Small intestine (tissue), 16 donors: ENCODE measurements at places on chromosomes 12 and 14. TPM values are rescaled to one million over a fixed set of nuclear protein-coding genes. Genes with fewer than 3 reads are reported as not detected.

GALNT8 gene
- not detected for polyA plus RNA-seq

DNA sequence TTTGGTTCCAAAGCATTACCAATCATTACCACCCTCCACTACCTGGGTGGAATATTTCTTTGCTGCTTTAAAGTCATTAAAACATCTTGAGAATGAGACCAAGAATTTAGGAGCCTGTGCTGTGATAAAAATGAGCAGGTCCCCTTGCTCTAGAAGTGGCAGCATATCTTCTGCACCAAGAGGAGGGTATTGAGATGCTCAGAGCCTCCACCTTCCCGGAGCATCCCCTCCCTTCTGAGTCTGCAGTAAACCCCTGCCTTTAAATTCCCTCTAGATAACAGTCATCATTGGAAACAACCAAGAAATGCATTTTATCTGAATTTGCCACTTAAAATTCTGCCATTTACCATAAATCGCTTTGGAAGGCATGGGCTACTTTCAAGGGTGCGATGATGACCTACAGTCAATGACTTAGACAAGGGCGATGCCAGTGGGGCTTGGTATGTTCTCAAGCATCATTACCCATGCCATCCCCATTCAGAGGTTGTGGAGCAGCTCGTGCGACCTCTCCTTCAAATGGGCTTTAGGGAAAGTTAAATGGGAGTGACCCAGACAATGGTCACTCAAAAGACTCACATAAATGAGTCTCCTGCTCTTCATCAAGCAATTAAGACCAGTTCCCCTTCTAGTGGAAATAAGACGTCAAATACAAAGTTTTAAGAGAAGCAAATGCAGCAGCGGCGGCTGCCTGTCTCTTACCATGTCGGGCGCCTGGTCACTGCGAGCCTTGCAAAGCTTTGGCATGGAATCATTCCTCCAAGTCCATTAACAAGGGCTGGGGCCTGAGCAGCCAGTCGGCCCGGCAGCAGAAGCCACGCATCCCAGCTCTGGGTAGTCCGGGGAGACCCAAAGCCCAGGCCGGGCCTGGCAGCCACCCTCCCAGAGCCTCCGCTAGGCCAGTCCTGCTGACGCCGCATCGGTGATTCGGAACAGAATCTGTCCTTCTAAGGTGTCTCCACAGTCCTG, 334.5 kb downstream of the TMEM121 start:
- no peak for DNase-seq

RDH5 gene
- polyA plus RNA-seq: 44.0 TPM

GRCh38 chr14:50530358-50530757, 2.0 kb downstream of the MAP4K5 start:
- DNase-seq: no peak

DNA sequence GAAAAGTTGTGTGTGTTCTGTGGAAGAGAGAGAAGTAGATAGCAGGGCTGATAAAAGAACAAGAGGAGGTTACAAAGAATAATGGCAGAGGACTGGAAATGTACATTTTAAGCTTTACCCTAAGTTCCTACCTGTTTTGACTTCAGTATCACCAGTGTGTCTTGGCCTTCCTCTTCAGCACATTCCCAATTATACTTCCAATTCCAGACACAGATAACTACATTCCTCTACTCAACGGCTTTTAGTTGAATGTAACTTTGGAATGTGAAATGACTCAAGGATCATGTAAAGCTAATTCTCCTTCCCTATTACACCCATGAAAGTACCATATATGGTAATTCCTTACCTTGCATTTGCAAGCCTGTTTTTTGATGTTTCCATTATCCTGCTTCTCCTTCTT, 5.0 kb downstream of the MGST1 start:
- no peak for DNase-seq

DNA sequence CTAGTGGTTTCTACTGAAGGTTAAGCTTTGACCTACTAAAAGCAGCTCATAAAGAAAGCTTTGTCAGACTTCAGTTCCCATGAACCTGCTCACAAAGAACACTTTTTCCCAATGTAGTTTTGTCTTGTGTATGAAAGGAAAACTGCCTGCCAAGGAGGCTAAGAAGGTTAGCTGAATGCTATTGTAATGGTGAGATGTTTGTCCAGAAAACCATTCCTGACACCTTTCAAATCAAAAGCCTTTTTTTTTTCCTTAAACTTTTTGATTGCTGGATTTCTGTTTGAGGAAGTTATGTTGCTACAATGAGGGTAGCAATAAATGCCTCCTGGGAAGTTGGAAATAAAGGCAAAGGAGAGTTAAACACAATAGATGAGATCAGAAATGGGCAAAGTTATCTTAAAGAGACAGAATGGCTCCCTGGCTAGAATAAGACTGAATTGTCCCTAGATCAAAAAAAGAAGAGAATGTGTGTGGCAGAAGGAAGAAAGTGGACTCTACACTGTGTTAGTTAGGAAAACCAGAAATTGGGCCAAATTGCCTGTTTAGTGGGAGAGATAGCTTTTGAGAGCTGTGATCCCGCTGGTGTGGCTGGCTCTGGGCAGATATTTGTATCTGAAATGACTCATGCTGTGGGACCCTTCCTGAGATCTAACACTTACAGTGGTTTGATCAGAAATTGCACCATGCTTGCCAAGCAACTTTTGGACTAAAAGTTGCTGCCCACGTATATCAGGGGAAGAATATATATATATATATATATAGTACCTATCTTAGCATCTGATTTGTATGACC, 27.5 kb downstream of the TECPR2 start:
- DNase-seq: no peak

NANOG gene
- not detected for polyA plus RNA-seq

GRCh38 chr14:34219661-34220377, 242.2 kb downstream of the SPTSSA start:
- DNase-seq: no peak

AMIGO2 gene
- polyA plus RNA-seq: 17.3 TPM

HOXC10 gene
- not detected for polyA plus RNA-seq

GRCh38 chr12:89706551-89706950, 2.1 kb downstream of the ATP2B1 start:
- DNase-seq: no peak

SPIC gene
- 0.19 TPM for polyA plus RNA-seq

TAS2R42 gene
- polyA plus RNA-seq: not detected

DNA sequence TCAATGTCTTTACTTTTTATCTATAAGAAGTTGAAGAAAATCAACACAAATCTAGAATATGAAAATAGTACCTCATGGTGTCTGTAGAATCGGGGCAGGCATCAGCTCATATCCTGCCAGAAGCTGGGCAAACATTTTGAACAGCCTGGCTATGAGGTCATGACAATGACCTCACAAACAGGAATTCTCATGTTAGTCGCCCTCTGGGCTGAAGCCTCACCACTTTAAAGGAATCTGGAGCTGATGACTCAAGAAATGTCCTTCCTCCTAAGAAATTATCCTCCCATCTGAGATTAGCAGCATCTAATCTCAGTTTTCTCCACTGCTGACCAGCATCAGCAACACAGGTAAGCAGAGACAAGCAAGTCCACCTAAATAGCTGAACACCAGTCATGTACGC, 27.1 kb downstream of the CLIP1 start:
- no peak for DNase-seq

RFLNA gene
- 36.7 TPM for polyA plus RNA-seq

DNA sequence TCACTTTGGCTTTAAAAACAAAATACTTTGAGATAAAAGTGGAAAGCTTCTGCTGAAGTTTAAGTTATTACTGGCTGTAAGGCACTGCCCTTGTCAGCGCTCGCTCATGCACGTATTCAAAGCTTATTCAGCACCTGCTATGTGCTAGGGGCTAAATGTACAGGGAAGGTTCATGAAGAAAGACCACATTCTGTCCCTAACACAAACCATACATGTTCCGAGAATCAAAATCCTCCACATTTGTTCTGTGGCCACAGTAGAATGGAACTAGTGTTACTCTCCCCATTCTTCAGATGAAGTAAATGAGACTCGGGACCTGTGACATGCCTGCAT, 33.8 kb upstream of the GPR68 start:
- DNase-seq: no peak

LTBP2 gene
- 0.54 TPM for polyA plus RNA-seq

- DNase-seq: no peak
Observed at GRCh38 chr12:59737725-59738463, 142.1 kb downstream of the SLC16A7 start.

SELPLG gene
- polyA plus RNA-seq: 7.2 TPM

- DNase-seq: no peak
Observed at GRCh38 chr14:67719866-67720265, 18.2 kb downstream of the RDH12 start.

DNA sequence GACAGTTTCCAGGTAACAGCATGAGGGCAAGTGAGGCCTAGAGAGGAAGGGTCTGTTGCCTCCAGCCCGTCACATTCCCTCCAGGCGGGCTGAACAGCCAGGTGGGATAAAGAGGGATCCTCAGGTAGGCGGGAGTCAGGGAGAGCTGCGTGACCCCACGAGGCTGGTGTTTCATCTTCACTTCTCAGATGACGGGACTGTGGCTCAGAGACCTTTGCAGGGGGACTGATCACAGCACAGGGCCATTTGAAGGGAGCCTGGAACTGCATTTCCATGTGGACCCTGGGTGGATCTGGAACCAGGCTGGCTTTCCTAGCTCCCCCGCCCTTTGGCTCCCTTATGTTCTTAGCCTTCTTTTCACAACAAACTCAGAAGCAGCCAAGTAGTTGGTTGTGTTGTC, 37.4 kb downstream of the SH2B3 start:
- no peak for DNase-seq

- no peak for DNase-seq
Observed at GRCh38 chr12:115993737-115994136, 283.8 kb downstream of the MED13L start.

DNA sequence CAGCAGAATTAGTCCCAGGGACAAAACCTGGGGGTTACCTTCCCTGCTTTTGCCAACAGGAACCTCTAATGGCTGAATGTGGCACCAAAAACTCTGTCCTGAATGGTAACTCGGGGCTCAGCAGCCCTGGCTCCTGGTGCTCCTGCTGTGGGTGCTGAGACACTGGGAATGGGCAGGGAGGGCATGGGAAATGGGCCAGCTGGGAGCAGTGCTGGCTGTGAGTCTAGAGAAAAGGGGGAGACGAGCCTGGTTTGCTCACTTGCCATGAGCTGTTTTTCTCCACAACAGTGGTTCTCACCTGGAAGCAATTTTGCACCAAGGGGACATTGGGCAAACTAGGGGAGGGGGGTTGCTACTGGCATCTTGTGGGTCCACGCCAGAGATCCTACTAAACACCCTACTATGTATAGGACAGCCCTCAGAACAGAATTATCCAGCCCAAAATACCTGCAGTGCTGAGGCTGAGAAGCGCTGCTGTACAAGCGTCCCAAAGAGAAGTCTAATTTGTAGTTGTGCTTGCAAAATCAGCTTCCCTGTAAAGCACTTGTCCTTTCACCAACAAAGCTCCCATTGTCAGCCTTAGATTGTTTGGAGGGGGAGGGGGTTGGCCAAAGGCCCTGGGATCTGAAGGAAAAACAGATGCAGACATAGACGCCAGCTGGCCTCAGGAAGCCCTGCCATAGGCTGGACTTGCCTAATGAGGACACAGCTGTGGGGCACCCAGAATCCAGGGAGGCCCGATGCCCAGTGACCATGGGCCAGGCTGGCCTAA, 3.6 kb downstream of the LRRC74A start:
- no peak for DNase-seq

DNA sequence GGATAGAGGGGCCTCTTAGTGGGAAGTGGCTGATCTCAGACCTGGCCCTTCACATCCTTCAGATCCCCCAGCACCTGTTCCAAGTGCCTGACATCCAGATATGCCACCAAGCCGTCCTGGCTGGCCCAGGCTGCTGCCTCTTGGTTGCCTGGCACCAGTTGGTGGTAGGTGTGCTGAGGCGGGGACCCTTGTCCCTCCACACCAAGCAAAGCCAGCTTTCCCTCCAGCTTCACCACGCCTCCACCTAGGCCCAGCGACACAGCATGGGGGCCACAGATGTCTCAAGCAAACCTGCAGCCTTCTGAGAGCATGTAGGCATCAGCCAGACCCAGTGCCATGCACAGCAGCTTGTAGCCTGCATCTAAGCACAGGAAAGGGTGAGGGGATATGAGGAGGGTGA, 3.5 kb upstream of the CD63 start:
- DNase-seq: no peak

- DNase-seq: no peak
Observed at GRCh38 chr14:46661728-46662127, 10.1 kb upstream of the RPL10L start.

- DNase-seq: no peak
Observed at GRCh38 chr12:104716172-104716571, 241.9 kb downstream of the SLC41A2 start.

- no peak for DNase-seq
Observed at GRCh38 chr12:68037616-68038255, 48.5 kb downstream of the IFNG-AS1 start.

- DNase-seq: no peak
Observed at GRCh38 chr14:91844029-91844428, 23.3 kb downstream of the TC2N start.

ACVR1B gene
- 27.9 TPM for polyA plus RNA-seq

DNA sequence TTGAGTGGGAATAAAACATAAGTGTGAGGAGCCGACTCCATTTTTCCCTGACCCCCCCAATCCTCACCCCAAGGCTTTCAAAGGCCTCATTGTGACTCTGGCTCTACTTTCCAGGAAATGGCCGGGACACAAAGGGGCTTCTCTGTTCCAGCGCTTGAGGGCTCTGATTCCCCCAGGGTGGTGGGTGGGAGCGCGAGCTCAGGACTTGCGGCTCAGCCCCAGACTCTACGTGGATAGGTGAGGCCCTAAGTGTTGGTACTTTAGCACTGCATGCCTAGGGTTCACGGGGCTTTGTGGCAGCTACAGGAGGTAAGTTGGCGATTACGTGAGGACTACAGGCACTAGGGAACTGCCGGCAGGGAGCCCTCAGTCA, 553 bp downstream of the CNPY2 start:
- peak; percentile 74 for DNase-seq

AMN1 gene
- polyA plus RNA-seq: 8.4 TPM

SMIM41 gene
- polyA plus RNA-seq: not detected

- DNase-seq: no peak
Observed at GRCh38 chr12:104504146-104504545, 47.4 kb downstream of the CHST11 start.

DNA sequence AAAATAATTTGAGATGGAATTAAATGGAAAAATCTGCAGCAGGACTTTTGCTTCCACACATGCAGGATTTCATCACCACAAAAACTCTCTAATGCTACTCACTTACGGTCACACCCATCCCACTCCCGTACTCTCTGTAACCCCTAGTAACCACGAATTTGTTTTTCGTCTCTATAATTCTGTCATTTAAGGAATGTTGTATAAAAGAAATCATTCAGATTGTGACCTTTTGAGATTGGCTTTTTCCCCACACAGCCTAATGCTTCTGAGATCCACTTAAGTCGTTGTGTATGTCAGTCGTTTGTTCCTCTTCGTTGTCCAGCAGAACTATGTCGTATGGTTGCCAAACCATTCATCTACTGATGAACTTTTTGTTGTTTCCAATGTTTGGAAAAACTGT, 19.8 kb upstream of the PZP start:
- no peak for DNase-seq

LIN7A gene
- polyA plus RNA-seq: 0.27 TPM

TEX22 gene
- polyA plus RNA-seq: not detected
